GM23338 (cell line): ENCODE measurements at places on chromosomes 1 and 21. TPM values are rescaled to one million over a fixed set of nuclear protein-coding genes. Genes with fewer than 3 reads are reported as not detected.

VTCN1 gene
- not detected in 2 replicates for total RNA-seq

- H3K4me1 ChIP-seq: peaks cover 9% of the 10 kb centered on the region
- no peak overlapping the region for H3K4me3 ChIP-seq
- H3K27ac ChIP-seq: no peak overlapping the region
- H3K36me3 ChIP-seq: no peaks in the 10 kb centered on the region
These were observed 26.2 kb upstream of the DYNLT5 start for GRCh38 chr1:66725885-66726665.

- DNase-seq: no peak
- H3K27ac ChIP-seq: no peak overlapping the region
- H3K4me1 ChIP-seq: peaks cover 5% of the 10 kb centered on the region
- no peak overlapping the region for H3K4me3 ChIP-seq
- no peaks in the 10 kb centered on the region for H3K27me3 ChIP-seq
- no peaks in the 10 kb centered on the region for H3K36me3 ChIP-seq
These were observed 35.3 kb upstream of the COL6A2 start for GRCh38 chr21:46062471-46063211.

DNA sequence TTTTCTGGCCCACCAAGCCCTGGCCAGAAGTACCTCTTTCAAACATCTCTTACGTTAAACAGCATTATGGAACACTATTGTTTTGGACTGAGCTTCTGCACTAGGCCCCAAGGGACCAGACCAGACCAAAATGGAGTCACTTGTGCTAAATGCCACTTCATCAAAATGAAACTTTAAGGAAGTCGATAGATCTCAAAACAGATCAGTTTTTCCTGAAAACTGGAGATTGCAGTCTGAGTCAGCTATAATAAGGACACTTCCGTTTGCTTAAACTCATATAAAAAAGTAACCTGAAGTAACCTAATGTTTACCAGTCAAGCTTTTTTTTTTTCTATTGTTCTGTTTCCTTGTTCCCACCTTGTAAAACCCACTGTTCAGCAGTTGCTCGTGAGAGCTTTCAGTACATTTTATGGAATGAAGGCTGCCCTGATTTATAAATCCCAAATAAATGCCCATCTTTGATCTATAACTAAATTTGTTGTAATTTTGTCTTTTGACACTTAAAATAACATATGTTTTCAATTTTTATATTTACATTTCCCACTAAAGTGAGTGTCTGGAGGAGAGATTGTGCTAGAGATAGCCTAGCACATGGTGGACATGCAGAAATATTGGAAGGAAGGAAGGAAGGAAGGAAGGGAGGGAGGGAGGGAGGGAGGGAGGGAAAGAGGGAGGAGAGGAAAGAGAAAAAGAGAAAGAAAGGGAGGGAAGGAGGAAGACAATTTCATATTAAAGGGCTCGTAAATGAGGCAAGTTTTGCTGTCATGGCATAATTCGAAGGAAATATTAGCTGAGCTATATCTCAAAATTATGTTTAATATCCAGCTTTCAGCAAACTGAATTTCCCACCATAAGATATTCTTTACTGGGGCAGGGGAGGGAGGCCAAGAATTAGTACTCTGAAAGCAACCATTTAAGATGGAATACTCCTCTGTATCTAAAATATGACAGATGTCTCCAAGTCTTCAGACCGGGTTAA, 77.0 kb upstream of the CXADR start:
- no peaks in the 10 kb centered on the region for H3K27me3 ChIP-seq
- no peak for DNase-seq
- no peak overlapping the region for H3K4me3 ChIP-seq
- H3K36me3 ChIP-seq: no peaks in the 10 kb centered on the region

DNA sequence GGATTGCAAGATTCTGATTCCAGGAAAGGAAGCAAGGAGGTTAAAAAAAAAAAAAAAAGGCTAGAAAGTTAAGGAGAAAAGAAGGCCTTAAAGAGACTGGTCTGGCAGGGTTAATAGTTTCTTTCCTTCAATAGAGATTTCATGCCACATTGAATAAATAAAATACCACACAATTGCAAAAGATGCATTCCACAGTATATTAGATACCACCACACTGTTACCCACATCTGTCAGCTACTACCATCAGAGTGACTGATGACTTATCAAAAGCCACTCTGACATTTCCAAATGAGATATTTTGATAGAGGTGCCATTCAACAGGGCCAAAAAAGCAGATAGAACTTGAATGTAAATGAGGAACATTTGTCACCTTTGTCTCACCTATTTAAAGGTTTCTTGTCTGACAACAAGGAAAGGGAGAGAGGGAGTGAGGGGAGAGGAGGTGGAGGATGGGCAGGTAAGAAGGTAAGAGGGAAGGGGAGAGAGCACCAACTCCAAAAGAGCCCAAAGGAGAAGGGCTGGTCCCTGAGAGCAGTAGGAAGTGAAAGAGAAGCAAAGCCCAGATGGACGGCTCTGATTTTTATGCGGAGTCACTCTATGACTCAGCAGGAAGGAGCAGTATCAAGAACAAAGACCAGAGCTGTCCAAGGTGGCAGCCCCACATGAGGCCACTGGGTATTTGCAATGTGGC, 38.3 kb downstream of the LRRN2 start:
- no peak overlapping the region; the same call in 1 of the 2 replicates for H3K4me3 ChIP-seq
- peak; percentile 85 for DNase-seq
- H3K4me1 ChIP-seq: peaks cover 30% of the 10 kb centered on the region
- H3K27ac ChIP-seq: no peak overlapping the region

DNA sequence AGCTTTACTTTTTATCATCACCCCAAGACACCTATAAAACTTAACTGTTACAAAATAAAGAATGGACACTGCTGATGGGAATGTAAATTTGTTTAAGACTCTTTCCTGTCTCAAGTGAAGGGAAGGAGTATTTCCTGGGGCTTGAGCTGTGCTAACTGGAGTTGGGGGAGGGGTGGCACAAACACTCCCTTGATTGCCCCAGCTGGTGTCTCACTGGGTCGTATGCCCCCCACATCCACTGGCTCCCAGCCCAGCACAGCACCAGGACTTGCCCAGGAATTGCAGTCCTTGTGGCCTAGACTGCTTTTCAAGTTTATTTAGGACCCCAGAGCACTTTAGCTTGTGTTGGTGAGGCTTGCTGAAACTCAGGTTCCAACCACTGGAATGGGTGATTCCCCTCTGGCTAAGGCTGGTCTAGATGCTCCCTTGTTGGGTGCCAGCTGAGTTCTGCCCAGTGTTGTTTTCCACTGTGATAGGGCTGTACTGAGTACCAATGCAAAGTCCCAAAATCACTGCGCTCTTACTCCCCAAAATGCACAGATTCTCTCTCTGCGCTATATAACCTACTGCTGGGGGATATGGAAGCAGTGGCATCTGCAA, 49.1 kb upstream of the DR1 start:
- no peaks in the 10 kb centered on the region for H3K27me3 ChIP-seq
- H3K27ac ChIP-seq: peak overlapping the region; percentile 3; the same call in 1 of the 2 replicates
- no peak overlapping the region for H3K4me3 ChIP-seq
- peaks cover 19% of the 10 kb centered on the region for H3K4me1 ChIP-seq

GRCh38 chr1:227889863-227890405, 57.8 kb downstream of the WNT9A start:
- DNase-seq: no peak
- H3K27ac ChIP-seq: no peak overlapping the region
- H3K4me3 ChIP-seq: no peak overlapping the region
- H3K36me3 ChIP-seq: no peaks in the 10 kb centered on the region
- peaks cover 10% of the 10 kb centered on the region; the same call in 1 of the 2 replicates for H3K4me1 ChIP-seq
